Fibroblast of gingiva (primary cell): ENCODE measurements at places on chromosomes 16 and 17.
A peak's percentile ranks its signal among the peaks of the same experiment; 100 is the strongest.

GRCh38 chr16:85898521-85899442 lies at the start of gene IRF8:
Gene IRF8, plus strand, starts transcription at chr16:85899162. Its CDS starts 3,854 bp downstream, at chr16:85903016.
- DNase-seq: no peak

- DNase-seq: peak; percentile 22
Measured at GRCh38 chr17:64411999-64412771, 21.5 kb upstream of the PECAM1 start.

DNA sequence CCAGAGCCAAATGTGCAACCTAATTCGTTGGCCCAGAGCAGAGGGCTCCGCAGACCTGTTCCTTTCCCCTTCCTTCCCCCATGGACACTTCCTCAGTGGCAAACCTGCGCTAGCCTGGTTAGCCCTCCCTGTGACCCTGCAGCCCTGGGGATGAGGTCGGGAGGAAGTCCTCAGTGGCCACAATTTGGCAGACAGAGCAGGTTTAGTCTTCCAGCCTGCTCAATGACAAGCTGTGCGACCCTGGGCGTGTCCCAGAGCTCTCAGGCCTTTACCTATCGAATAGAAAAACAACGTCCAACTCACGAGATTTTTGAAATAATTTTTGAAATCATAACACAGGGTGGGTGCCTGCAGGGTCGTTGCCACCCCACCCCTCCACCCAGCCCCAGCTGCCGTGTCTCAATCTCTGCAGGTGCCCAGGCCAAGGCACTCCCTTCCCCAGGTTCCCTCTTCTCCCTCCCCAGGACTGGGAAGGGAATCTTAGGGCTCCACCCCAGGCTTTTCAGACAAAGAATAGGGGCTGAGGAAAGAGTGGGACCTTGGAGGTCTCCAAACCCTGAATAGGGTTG lies 1.4 kb downstream of the HBM start:
- no peak for DNase-seq

- DNase-seq: no peak
Measured at GRCh38 chr16:349211-349610, 3.3 kb downstream of the AXIN1 start.

GRCh38 chr16:54402270-54402669 lies 115.7 kb upstream of the IRX3 start:
- peak; percentile 90 for DNase-seq

GRCh38 chr16:85400305-85401205 lies 212.6 kb upstream of the GSE1 start:
- no peak for DNase-seq

DNA sequence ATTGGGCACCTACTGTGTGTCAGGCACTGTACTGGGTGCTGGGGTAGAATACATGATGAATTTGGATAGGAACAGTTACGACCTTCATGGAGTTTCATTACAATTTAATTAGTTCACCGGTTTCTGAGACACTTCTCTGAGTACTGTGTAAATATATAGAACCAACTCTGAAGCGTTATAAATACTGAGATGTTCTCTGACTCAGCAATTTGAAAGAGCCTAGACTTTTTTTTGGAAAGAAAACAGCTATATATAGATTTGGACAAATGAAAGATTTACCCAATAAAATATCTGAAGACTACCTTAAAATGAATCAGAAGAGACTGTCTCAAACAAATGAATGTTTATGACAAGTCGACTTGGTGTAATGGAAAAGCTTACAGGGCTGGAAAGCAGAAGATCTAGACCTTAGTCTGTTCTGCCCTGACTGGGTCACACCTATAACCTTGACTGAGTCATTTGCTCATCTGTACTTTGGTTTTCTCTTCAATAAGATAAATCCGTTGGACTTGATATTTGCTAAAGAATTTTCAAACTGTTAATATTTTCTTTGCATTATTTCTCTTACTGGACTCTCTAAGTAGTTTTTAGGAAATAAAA lies 4.6 kb upstream of the GAN start:
- DNase-seq: no peak

- DNase-seq: peak; percentile 31
Measured at GRCh38 chr17:74798239-74798707, 22.1 kb upstream of the NAT9 start.

DNA sequence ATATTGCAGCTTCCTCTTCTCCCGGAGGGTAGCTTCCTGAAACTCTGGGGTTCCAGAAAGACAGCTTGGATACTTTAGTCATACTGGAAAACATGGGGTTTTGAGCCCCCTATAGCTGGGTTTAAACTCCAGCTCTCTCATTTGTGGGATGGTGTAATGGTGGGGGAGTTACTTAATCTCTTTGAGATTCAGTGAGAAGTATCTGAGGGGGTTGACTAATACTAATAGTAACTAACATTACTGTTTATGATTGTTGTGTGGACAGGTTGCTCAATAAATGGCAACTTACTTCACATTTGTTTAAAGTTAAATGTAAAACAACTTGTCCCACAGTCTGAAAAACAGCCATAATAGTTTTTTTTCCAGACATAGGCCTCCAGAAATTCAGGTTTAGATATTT lies 5.1 kb upstream of the SUZ12 start:
- no peak for DNase-seq

DNA sequence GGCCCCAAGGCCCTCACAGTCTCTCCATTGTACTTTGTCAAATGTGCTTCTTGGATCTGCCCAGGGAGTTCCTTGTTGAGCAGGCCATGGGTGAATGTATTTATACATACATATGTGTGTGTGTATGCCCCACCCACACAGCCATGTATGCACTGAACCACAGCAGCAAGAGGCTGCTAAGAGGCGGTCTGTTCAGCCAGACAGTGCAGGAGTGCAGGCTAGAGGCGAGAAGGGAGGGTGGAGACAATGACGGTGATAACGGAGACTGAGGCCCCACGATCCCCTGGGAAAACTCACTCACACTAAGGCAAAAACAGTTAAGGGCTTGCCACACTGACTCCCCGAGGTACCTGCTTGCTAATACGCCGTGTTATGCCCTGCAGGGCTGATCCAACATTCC lies 151.0 kb upstream of the CDC42EP4 start:
- no peak for DNase-seq

GRCh38 chr16:77212741-77213541 lies 13.7 kb downstream of the SYCE1L start:
- DNase-seq: no peak

- no peak for DNase-seq
Measured at GRCh38 chr16:76963614-76964315, 227.2 kb upstream of the MON1B start.

DNA sequence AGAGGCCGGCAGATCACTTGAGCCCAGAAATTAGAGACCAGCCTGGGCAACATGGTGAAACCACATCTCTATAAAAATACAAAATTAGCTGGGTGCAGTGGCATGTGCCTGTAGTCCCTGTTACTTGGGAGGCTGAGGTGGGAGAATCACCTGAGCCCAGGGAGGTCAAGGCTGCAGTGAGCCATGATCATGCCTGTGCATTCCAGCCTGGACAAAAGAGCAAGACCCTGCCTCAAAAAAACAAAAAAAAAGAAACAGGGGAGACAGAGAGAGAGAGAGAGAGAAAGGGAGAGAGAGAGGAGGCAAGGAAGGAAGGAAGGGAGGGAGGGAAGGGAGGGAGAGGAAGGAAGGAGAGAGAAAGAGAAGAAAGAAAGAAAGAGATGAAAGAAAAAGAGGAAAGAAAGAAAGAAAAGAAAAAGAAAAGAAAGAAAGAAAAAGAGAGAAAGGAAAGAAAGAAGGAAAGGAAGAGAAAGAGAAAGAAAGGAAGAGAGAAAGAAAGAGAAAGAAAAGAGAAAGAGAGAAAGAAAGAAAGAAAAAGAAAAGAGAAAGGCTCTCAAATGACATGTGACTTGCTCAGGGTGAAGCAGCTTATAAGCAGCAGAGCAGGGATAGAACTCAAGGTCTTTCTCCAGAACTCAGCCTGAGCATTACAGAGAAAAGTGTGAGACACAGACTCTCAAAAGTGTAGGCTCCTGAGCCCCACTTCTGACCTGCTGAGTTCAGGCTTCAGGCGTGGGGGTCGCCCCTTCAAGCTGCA lies 15.5 kb downstream of the CX3CL1 start:
- no peak for DNase-seq

- DNase-seq: no peak
Measured at GRCh38 chr16:30472328-30472942, at the start of gene ITGAL. Gene ITGAL, plus strand, starts transcription at chr16:30472742. Its CDS starts 96 bp downstream, at chr16:30472838.

- DNase-seq: no peak
Measured at GRCh38 chr17:50468304-50469207, at the start of gene CHAD. Gene CHAD, minus strand, starts transcription at chr17:50468880. Its CDS starts 67 bp downstream, at chr17:50468813.
